Right forelimb (tissue), 1 donor: ENCODE measurements at places on chromosomes 5 and 9.

- no peak for DNase-seq
These were observed 122.3 kb upstream of the MYO10 start for GRCh38 chr5:17058438-17058837.

- DNase-seq = no peak
These were observed 88.2 kb upstream of the BASP1 start for GRCh38 chr5:17129093-17129849.

DNA sequence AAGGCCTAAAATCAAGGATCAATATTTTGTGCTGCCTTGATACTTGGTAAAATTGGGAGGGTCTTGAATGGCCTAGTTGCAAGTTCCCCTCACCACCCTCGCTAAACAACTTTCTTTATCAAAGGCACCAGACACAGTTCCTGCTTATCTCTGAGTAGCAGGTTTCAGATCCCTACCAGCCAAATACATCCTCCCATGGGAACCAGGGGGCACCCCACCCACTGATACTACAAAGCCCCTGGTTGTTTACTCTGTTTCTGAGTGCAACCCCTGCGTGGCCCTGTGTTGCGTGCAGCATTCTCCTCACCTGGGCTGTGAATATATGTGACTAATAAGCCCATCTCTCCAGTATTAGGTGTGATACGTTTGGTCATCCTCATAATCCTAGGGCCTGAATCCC lies 314.9 kb downstream of the DRD1 start:
- no peak for DNase-seq

DNA sequence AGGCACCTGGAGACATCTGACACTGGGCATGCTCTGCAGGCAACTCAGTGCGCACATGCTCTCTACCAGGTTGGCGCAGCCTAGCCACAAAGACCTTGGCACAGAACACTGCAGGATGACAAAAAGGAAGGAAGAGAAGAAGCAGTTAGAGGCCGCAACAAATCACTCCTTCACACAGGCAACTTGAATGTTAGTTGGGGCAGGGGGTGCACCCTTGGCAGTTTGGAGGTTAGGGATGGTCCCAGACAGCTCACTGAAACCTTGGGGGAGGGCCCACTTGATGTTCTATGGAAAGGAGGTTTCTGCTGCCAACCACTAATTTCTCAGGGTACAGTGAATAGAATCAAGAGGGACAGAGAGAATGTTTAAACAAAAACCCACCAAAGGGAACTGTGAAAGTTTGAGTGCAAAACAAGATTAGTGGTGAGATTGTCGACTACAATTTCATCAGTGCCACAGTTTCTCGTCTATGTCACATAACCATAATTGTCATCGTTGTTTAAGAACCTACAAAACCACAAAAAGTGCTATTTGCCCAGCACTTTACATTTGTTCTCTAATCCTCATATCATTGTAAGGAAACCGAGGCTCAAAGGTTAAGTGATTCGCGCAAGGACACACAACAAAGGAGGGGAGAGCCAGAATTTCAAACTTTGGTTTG lies 48.7 kb downstream of the FBXW11 start:
- DNase-seq = no peak

- DNase-seq = peak; percentile 71
These were observed 796 bp upstream of the GADD45G start for GRCh38 chr9:89603767-89604665.

GRCh38 chr9:114655689-114656088 lies 1.9 kb downstream of the TEX53 start:
- DNase-seq = no peak

- peak; percentile 71 for DNase-seq
These were observed 97.1 kb downstream of the ENTREP1 start for GRCh38 chr9:69421908-69422801.

GRCh38 chr5:28077291-28078240 lies 1039.2 kb upstream of the CDH9 start:
- DNase-seq = no peak

GRCh38 chr9:78871452-78872331 lies 574.8 kb downstream of the PSAT1 start:
- no peak for DNase-seq

GRCh38 chr5:157533011-157533481 lies 42.5 kb downstream of the ADAM19 start:
- no peak for DNase-seq

GRCh38 chr9:99176527-99177013 lies 45.2 kb downstream of the ALG2 start:
- no peak for DNase-seq

- no peak for DNase-seq
These were observed 11.2 kb upstream of the TBC1D9B start for GRCh38 chr5:179918742-179919486.

DNA sequence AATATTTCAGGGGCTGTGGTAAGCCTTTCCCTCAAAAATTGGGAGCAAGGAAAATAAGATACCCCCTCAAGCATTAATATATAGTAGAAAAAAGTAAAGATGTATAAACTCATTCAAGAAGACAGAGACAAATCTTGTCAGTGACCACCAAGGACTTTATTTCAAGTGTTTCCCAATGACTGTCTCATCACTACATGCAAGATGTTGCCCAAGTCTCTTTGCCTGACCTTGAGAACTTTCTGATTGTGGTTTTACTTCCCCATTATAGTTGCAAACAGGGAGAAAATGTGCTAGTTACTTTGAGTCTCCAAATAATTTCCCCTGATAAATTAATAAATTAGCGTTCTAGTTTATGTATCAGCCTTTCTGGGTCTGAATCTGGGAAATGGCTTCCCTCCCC lies 4.0 kb upstream of the SLC46A2 start:
- DNase-seq = no peak

GRCh38 chr5:96595300-96596090 lies 66.7 kb upstream of the CAST start:
- DNase-seq = no peak

DNA sequence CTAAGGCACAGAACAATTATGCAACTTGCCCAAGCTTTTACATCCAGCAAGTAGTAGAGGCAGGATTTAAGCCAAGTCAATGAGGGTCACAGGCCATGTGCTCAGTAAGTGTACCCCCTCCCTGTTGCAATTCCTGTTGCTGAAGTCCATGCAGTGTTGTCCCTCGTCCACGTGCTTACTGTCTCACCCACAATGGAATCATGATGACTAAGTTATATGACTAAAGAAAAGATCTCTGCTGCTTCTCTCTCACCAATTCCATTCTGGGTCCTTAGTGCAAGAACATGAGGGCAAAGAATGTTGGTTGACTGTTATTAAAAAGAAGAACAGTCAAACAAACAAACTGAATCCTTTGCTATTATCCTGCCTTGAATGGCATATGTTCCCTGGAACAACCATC lies 233.6 kb upstream of the SLC24A2 start:
- DNase-seq = no peak

DNA sequence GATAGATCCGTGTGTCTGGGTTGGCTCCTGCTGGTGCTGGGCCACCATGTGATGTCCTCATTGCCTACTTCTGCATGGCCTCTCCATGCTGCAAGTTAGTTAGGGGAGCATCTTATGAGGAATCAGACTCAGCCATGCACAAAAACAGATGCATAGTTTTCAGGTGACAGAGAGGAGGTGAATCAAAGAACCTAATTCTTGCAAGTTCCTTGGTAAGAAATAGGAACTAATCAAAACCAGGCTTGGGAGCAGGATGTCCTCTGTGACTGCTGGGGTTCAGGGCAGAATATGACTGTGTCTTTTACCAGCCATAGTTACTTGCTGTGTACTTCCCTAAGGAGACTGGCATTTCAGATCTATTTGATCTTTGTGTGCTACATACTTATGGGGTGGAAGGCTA lies 61.6 kb downstream of the C9orf152 start:
- DNase-seq = no peak

DNA sequence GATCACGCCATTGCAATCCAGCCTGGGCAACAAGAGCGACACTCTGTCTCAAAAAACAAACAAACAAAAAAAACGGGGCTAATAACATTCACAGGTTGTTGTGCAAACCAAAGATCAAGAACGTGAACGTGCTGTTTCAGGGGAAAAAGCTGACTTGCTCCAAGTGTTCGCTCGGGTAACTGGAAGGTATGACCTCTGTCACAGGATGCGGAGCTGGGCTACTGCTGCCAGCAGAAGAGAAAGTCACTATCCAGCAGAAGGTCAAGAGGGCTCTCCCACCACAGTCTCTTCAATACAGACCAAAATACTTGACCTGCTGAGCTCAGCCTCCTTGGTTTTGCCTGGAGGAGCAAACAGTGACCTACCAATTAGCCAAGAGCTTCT lies 59.7 kb downstream of the ABCA1 start:
- no peak for DNase-seq

GRCh38 chr9:33446240-33446945 lies 1.0 kb downstream of the AQP3 start:
- no peak for DNase-seq

GRCh38 chr5:140202078-140202477 lies 27.1 kb downstream of the CYSTM1 start:
- DNase-seq = no peak

DNA sequence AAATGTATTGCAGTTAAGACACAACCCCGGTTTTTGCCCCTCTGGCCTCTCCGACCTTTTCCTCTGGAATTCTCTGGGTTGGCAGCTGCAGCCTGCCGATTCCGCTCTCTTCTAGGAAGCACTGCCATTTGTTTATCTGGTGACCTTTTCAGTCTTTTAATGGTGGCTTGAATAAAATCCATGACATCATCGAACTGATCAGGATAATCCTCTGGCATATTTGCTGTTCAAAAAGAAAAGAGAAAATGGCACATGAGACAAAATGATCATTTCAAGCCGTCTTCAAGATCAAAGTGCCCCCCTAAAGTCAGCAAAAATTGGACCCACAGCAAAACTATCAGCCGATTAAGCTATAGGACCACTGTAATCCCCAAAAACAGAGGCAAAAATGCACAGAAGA lies 23.9 kb downstream of the GDNF start:
- no peak for DNase-seq

GRCh38 chr5:132667761-132668705 lies 5.8 kb upstream of the IL4 start:
- DNase-seq = no peak

GRCh38 chr9:126915281-126915816 lies 767 bp downstream of the RALGPS1 start:
- no peak for DNase-seq

DNA sequence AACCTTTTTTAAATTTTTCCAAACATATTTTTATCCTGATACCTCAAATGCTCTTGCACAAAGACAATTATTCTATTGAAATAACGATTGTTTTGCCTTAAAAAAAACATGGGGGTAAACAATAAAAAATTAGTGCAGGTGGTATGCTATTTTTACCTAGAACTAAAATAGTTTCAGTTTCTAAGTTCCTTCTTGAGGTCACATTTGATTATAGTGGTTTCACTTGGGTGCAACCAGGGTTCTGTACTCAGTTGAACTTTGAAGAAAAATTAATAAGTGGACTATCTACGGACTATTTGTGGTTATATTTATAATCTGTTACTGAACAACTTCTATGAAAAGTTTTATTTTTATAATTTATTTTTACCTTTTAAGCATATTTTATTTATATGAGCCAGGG lies 387.1 kb upstream of the IZUMO3 start:
- DNase-seq = no peak

GRCh38 chr9:19409401-19410194 lies 789 bp downstream of the ACER2 start:
- DNase-seq = no peak

DNA sequence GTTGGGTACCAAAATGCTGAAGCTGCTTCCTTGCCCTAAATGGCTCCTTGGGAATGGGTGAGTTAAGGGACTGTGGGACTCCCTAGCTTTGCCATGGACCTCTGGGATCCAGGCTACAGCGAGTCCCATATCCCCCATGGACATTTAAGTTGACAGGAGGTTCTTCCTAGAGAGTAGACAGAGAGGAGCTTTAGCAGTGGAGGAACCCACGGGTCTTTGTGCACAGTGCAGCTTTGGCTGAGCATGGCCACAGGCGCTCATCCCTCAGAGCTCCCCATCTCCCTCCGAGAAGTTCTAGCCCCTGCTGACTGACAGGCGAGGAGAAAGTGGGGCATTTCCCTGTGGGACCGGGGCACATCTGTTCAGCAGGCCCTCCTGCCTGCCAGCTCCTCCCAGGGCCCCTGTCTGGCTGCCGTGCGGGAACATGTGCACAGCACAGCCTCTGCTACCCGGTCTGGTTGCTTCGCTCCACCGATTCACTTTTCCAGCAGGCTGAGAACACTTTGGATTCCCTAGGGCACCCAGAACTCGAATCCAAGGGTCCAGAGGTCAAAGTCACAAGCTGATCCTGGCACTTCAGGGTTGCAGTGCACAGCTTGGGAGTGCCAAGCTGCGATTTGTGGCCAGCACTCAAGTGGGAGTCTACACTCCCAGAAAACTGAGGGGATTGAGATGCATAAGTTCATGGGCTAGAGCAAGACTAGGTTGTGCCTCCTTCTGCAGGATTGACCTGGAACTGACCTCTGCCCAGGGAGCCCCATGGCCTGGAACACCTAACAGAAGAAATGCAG lies 40.6 kb upstream of the DMRTA1 start:
- no peak for DNase-seq

DNA sequence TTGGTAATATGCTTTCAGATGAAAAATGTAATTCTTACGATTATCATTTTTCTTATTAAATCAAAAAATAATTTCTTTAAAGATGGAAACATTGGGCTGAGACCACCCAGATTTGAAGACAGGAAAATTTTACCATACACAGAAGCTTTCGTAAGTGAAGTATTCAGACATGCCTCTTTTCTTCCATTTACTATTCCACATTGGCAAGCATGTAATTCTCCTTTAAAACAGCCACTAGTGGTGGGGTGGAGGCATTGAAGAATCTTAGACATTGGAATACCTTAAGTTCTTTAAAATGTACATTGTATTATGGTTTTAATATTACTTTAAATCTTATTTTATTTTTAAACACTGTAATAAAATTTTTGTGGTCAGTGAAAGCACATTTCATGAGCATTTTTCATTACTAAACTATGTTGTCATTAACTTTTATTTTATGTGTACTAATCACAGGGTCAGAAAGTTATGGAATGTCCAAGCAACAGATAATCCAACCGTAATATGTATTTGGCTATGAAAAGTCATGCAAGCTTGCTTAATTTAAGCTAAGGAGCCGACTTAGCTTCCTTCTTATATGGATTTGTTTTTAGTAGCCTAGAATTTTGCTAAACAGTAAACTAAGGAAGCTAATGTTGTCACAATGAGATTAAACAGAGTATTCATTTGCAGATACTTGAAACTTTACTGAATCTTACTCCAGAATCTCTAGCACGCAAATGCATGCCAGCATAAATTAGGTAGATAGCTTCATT lies 97.4 kb upstream of the ALDH1A1 start:
- DNase-seq = no peak

DNA sequence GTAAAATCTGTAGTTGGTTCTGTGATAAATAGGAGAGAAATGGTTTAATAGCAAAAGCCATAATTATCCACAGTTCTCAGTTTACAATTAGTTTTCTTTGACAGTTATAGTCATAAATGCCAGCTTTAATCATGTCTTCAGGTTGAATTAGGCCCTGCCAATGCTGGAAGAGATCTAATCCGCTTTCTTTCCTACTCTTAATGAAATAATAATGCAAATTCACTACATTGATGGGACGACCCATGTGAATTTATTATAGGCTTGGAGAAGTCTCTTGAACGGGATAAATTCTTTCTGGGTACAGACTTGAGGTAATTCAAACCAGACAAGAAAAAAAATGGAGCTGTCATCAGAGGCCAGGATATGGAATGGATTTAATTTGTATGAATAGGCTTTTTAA lies 950.4 kb downstream of the EFNA5 start:
- DNase-seq = no peak
